ENCODE measurements at places on chromosomes 1 and 21. TPM values are rescaled to one million over a fixed set of nuclear protein-coding genes. Genes with fewer than 3 reads are reported as not detected.

TTC24 gene
- not detected for polyA plus RNA-seq

EPHA2 gene
- polyA plus RNA-seq: 2.6 TPM

GJA8 gene
- polyA plus RNA-seq: not detected

GREM2 gene
- 0.76 TPM for polyA plus RNA-seq

IGFN1 gene
- 0.03 TPM for polyA plus RNA-seq

OR14K1 gene
- not detected for polyA plus RNA-seq

SPRR1A gene
- polyA plus RNA-seq: 91.9 TPM

USH2A gene
- polyA plus RNA-seq: 0.17 TPM

RAD54L gene
- 15.8 TPM for polyA plus RNA-seq

TDRKH gene
- polyA plus RNA-seq: 29.1 TPM

DNA sequence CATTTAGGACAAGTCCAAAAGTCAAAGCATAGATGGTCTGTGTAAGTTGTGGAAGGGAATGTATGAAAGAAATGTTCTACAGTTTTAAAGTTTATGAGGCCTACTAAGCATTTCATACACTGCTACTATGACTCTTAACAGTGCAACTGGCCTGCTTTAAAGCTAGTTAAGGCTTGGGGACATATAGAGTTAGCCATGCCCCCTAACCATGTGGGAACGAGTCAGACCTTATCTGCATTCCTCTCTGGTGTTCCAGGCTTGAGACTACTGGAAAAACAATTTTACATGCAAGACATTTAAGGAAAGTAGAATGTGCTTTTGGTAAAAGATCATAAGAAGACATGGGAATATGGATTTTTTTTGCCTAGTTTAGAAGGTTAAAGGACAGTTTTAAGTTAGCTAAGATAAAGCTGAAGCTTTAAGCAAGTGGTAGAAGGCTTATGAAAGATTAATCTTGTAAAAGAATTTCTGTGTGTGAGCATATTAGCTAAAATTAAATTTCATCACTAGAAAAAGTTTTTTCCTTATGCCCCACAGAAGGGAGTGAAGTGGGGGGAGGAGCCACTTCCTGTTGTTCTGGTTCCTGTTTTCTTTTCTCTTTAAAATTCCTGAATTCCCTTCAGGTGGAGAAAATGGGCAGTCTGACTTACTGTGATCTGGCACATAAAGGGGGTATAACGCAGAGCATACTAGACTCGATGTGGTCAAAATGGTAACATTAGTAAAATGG, 8.9 kb upstream of the CD48 start:
- no peak for DNase-seq

DNA sequence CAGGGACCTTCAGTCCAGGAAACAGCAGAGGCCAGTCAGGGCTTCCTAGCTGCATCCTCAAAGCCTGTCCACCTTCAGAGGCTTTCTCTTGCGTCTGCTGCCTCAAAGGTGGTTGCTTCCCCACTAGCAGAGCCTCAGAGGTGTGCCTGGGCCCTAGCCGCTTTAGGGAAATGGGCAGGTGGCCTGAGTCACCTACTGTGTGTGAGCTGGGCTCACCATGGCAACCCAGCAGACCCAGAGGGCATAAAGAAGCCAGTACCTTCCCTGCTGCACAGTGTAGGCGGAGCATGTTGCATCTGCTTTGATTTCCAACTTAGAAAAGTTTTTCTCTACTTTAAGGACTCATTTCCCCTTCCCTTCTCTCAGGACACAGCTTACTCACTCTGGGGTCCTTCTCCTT, 12.5 kb downstream of the SLC9A1 start:
- no peak for DNase-seq

- DNase-seq: no peak
These were observed 115.0 kb downstream of the GREM2 start for GRCh38 chr1:240496941-240497340.

GRCh38 chr1:113124366-113124765, 51.4 kb downstream of the LRIG2 start:
- DNase-seq: no peak

DNA sequence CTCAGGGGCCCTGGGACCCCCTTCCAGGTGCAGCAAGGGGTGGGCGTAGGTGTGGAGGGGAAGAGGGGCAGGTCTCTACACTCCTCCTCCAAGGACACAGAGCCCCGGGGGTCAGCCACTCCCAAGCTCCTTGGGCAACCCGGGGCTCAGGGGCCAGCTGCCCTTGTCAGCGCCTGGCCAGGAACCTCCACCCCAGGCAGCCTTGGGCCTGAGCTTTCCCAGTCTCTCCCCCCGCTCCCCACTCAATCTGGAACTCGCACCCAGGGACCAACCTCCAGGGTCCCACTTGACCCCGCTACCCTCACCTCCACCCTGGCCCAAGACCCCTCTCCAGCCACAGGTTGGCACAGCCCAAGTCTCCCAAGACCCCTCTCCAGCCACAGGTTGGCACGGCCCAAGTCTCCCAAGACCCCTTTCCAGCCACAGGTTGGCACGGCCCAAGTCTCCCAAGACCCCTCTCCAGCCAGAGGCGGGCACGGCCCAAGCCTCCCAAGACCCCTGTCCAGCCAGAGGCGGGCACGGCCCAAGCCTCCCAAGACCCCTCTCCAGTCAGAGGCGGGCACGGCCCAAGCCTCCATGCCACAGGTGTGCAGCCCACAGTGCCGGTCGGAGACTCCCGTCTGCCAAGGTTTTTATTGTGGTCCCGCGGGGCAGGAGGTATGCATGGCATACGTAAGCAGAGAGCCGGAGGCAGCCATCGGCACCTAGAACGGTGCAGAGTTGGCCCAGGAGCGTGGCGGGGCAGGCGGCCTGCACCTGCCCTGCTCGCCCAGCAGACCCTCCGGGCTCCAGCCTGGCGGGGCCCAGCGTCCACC, 3.0 kb downstream of the TNFRSF4 start:
- no peak for DNase-seq

DNA sequence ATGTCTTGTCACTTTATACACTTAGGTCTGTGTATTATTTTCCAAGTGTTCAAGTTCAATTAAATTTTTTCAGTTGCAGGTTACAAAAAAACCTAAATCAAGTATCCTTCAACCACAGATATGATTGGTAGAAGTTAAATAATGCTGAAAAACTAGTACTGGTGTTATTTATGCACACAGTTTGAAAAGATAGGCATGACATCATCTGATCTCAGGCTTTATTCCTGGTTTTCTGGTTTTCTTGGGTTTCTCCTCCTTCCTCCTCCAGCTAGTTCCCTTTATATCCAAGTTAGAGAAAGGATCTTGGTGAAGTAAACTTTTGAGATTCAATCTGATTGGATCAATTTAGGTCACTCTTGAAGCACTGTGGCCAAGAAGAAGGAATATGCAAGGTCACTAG, 1201.1 kb upstream of the B3GALT2 start:
- DNase-seq: no peak

DNA sequence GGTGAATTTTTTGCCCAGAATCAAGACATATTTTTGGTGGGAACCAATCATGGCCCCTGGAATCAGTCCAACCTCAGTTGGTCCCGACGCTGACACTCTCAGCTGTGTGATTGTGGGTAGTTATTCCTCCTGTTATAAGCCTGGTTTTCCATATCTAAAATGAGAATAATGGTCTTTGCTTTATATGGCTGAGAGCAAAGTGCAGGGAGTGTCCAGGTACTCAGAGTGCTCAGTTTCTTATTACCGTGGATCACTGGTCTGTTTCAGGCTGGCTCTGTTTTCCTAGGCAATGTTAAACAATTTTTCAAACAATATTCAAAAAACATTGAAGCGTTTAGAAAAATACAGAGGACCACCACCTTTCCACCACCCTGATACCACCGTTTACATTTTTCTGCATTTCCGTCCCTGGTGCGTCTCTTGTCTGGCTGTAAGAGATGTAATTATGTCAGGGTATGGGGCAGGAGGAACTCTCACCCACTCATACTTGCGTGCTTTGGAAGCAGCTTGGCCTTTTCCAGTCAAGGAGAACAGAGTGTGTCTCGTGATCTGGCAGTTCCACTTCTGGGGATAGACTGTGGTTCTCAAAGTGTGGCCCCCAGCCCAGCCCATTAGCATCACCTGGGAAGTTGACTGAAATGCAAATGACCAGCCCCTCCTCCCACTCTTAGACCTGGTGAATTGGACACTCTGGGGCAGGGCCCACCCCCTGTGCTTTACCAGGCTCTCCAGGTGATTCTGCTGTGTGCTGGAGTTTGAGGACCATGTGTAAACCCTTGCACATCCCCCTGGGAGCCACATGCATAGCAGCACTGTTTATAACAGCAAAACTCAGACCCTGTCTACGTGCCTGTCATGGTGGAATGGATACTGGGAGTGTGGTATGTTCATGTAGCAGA, 6.8 kb downstream of the MX1 start:
- DNase-seq: no peak

- DNase-seq: no peak
These were observed 17.5 kb downstream of the SLC45A3 start for GRCh38 chr1:205662791-205663190.

- DNase-seq: no peak
These were observed 466.3 kb downstream of the LMO4 start for GRCh38 chr1:87794788-87795614.

GRCh38 chr1:100950781-100951180, 54.9 kb downstream of the SLC30A7 start:
- DNase-seq: no peak

DNA sequence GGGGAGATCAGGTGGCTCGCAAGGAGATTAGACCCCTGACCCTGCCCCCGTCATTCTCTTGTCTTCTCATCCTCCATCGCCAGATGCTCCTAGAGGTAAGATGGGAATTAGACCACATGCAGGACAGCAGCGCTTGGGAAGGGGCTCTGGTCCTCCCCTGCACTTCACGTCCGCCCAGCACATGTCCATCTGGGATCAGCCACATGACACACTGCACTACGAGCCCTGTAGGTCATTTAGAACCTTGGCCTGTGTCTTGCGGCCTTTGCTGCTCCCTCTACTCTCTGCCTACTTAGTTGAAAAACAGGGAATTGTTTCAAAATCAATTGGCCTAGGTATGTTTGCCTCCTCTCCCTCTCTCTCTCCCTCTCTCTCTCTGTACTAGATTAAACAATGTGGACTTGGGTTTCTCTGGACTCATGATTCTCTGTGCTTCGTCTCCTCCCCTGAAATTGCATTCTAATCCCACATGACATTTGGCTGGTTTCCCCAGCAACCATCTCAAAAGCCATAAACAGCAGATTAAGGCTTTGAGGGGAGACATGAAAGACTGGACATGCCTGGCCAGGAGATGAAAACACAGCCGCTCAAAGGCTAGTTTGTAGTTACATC, 3.8 kb upstream of the NCMAP start:
- peak; percentile 94 for DNase-seq

GRCh38 chr1:43414634-43415223, 25.0 kb downstream of the SZT2 start:
- peak; percentile 78 for DNase-seq

DNA sequence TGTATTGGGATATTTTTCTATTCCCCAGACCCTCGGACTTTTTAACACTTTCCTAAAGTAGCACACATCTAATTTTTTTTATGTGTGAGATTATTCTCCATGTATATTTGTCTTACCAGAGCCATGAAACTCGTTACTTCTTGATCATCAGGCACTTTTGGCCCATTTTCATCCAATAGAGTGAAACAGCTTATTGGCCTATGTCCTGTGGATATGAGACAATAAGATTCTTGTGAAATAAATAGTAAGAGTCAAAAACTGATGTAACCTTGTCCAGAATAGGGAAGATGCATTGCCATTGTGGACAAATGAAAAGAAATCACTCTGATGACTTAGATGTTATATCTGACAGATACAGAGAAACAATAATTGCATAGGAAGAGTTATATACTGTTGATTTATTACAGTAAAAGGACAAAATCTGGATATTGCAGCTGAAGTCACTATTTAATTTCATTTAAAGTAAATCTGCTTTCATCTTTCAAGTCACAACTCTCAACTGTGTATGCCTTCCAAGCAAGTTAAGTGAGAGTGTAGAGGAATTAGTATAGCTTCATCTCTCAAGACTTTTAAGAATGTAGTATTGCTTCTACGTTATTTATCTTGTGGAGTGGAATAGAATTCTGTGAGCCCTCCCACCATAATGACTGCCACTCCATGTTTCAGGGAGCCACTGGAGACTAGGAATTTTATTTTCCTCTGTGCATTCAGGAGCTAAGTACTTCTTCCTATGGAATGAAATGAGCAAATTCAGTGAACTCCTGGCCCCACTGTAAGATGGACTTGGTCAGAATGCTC, 86.9 kb downstream of the ADAMTS1 start:
- no peak for DNase-seq
